Stimulated activated CD4-positive, alpha-beta T cell treated with anti-CD3 and anti-CD28 coated beads, Interleukin-4, amount 100 ng/mL, for 1 hour (primary cell): ENCODE measurements at places on chromosomes 1 and 21.

DNA sequence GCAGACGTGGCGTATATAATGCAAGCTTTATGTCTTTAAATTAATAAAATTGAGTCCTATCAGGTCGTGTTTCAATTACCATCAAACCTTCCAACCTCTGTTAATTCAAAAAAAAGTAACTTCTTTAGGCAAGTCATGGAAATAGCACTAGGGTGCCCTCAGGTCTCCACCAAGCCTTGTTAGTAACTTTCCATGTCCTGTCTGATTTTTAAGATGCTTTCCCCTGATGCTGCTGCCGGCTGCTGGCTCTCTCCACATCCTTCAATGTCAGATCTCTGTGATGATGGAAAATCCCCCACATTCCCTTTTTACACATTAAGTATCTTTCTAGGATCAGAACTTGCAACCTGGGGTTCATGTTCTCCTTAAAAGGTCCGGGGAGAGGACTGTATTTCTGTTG, 3.0 kb downstream of the ERG start:
- DNase-seq = no peak

- no peak for DNase-seq
Observed at GRCh38 chr1:19167140-19167539, 42.9 kb downstream of the UBR4 start.

- no peak for DNase-seq
Observed at GRCh38 chr1:185058110-185058509, 12.8 kb downstream of the RNF2 start.

GRCh38 chr21:31339721-31340120, 4.3 kb downstream of the TIAM1 start:
- DNase-seq = no peak

DNA sequence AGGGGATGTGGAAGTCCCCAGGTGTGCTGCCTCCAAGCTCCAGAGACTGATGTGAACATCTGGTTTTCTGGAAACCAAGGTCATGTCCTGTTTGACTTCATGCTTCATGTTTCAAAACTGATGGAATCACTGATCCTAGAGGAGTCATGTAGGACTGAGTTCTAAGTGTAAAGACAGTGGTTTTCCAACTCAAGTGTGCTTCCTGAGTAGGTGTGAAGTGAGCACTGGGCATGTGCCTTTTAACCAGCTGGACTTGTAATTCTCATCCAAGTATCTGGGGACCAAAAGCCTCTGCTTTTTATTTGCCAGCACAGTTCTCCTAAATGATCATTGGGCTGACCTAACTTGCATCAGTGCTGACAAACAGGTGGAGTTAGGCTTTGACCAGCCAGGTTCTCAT, 36.9 kb downstream of the ABCA4 start:
- DNase-seq = no peak

DNA sequence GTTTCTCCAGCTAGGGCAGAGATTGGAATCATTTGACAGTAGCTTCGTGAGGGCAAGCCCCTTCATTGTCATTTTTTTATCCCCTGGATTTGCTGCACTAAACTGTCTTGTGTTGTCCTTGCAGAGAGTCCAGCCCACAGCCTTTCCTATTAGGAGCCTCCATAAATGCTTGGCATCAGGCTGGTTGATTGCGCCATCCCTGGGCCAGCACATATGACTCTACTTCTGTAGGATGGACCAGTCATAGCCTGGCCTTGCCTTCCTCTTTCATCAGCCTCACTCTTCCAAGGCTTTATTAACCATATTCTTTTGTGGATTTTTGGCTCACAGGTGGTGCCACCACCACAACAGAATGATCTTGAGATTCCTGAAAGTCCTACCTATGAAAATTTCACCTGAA, 31.4 kb downstream of the LY9 start:
- no peak for DNase-seq

GRCh38 chr1:160578175-160578524, 1.1 kb downstream of the CD84 start:
- no peak for DNase-seq

GRCh38 chr1:97824200-97824599, 96.6 kb downstream of the DPYD start:
- no peak for DNase-seq

DNA sequence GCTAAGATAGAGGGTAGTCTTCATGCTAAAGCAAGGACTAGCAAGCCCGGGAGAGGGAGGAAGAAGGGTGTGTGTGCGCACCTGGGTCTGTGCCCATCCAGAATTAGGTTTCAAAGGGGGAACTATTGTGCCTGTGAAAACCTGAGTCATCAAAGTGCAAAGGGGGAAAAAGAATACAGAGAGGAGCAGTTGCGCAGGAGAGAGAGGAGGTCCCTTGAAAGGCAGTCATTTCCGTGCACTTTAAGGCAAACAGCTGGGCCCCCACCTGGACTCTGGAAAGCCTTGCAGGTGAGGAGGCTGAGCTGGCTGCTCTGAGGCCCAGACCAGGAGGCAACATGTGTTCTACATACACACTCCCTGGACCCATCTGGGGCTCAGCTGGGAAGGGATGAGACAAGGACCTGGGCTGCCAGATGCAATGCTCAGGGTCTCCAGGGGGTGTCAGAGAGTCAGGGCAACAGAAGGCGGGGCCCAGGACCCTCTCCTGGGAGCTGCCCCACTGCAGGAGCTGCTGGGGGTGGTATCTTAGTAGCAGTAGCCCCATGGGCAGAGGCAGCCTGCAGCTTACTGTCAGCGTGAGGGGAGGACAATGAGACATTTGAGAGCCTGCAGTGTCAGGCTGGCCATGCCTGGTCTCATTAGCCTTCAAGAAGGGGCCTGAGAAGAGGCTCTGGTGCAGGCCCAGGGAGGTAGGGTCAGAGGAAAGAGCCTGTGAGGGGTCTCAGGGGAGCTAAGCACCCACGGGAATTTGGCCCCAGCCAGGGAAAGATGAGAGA, 14.3 kb downstream of the PROK1 start:
- DNase-seq = no peak

- DNase-seq = no peak
Observed at GRCh38 chr1:41053316-41053715, 31.8 kb upstream of the SLFNL1 start.

- DNase-seq = no peak
Observed at GRCh38 chr1:197598935-197599334, 176.3 kb downstream of the DENND1B start.

DNA sequence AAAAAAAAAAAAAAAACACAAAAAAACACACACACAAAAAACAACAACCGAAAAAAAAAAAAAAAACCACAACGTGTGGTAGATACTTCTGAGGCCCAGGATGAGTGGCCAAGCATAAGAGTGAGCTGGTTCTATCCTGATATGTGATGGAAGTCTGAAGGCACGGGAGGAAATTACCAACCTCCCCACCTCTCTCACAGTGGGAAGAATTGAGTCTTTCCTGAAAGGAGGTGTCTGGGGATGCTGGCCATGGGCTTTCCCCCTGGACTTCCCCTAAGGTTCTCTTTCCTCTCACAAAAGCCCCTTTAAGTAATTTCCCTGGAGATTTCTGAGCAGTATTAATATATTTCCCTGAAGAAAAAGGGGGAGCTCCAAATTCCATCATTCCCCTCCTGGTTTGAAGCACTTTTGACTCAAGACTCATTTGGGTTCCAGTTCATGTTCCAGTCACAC, 5.2 kb downstream of the TMCC2 start:
- DNase-seq = no peak

- DNase-seq = no peak
Observed at GRCh38 chr1:71269818-71270217, 189.0 kb upstream of the ZRANB2 start.

DNA sequence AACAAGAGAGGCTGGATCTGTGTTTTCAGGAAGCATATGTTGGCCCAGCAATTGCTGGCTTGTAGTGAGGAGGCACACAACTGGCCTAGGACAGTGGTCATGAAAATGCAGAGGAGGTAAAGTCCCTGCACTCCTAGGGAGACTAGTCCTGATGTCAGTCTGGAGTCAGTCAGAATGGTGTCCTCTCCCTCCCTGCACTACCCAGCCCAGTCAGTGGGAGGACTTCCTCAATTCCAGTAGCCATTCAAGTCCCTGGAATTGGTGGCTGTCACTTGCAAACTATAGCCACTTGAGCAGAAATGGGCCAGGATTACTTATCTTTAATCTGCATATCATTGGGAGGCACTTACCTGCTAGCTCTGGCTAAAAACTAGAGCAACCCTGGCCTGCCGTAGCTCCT, 18.6 kb downstream of the NDUFS5 start:
- no peak for DNase-seq

DNA sequence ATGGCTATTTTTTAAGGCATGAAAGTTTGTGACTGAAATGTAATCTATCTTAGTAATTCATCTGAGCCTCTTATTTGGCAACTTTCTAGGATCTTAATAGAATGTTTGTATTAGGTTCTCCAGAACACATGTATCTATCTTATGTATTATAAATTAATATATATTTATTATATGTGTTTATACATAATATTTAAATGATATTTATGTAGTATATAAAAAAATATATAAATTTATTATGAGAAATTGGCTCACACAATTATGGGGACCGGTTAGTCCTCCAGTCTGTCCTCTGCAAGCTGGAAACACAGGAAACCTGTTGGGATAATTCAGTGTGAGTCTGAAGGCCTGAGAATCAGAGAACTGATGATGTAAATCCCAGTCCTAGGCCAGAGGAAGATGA, 155.7 kb downstream of the AMY1C start:
- DNase-seq = no peak

DNA sequence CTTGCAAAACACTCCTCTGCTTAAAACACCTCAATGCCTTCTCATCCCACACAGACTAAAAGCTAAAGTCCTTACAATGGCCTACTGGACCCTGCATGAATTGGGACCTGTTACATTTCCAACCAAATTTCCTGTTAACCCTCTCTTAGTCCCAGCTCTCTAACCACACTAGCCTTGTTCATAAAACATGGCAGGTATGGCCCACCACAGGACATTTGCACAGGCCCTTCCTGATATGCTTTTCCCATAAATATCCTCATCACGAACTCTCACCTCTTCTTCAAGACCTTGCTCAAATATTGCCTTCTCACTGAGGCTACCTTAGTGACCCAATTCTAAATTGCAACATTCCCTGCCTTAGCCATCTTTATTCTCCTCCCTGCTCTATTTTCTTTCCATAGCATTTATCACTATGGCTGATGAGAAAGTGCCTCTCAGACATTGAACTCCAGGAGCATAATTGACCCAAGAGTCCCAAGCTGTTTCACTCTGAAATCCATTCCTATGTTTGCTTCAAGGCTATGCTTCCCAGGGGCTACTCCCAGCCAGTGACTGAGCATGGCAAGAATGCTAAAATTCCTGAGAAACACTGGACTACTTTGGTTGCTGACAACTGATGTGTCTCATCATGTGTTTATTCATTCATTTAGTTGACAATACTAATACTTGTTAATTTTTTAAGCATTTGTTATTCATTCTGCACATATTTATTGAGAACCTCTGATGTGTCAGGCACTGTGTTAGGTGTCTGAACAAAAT, 2.7 kb upstream of the PALMD start:
- no peak for DNase-seq
